Germinal center (tissue), 1 donor: ENCODE measurements at places on chromosomes 5 and 9.

DNA sequence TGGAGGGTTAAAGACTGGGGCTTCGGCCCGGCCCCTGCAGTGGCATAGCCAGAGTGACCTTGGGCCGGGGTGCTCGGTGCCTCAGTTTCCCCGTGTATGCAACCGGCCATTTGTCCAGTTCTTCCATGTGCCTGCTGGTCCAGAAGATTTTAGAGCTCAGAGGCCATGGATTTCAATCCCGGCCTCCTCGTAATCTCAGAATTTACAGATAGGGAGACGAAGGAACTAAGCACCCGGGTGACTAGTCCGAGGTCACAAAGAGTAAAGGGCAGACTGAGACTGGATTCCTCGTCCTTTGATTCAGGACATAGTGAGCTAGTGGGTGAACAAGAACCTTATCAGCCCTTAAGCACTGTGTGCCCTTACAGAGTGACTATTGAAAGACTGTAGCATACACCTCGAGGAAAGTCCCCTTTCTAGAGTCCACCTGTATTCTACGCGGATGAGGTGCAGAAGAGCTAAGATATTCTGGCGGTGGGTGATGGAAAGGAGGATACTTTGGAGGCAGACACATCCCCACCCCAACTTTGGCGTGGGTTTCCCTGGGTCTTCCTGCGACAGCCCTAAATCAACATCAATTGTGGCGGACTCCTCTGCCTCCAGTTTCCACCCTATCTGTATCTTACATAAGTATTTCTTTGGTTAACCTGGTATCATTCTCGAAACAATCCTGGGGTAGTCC is 597 bp downstream of the SLC31A1 start:
- no peak for DNase-seq

DNA sequence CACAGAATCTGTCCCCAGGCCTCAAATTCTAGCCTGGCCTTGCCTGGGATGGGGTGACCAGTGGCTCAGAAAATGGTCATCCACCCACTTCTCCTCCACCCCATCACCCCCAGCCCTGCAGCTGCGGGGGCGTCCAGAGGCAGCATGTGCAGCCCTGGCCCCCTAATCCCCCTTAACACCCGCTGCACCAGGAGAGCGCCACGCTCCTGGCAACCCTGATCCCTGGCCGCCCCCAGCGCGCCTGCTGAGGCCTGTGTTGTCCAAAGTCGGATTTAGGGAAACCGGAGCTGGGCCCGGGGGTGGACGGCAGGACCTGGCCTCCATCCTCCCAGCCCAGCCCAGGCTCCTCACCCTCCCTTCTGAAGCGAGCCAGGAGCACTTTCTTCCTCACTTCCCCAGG is 22.0 kb downstream of the NR5A1 start:
- no peak for DNase-seq

GRCh38 chr9:90546200-90546599 is 96.4 kb downstream of the DIRAS2 start:
- no peak for DNase-seq

- DNase-seq, result no peak
Measured at GRCh38 chr5:74098941-74099340, 472.9 kb downstream of the ARHGEF28 start.

GRCh38 chr9:106697750-106698502 is 165.0 kb upstream of the ZNF462 start:
- no peak for DNase-seq

GRCh38 chr5:84437673-84438315 is 53.1 kb upstream of the EDIL3 start:
- DNase-seq, result no peak

DNA sequence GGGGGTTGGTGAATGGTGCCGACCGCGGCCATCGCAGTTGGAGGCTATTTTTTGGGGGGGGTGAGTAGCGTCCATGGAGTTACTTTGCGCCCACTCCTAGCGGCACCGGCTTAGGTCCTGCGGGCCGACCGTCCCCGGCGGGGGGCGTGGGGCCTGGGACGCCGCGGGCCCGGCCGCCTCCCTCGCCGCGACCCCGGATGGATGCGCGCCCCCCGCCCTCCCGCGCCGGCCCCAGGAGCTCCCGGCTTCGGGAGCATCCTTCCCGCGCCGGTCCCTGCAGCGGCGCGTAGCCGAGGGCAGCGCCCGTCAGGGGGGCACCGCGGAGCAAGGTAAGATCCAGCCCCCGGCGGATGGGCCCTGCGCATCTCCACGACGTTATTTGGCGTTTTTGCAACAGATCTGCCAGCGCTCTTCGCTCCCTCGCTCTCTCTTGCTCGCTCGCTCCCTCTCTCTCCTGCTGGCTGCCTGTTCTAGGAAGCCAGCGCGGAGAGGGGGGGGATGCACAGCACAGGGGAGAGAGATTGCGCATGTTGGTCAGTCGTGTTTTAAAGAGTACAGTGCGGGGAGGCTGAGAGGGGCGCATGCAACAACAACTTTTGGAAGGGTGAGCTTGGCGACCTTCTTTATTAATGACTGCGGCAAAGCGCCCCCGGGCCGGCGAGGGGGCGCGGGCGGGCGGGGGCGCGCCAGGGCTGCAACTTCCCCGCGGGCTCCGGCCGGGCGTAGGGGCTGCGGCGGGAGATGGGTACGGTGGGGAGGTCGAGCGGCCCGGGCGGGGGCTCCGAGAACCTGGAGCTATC is 413 bp downstream of the JADE2 start:
- DNase-seq, result peak; percentile 72

DNA sequence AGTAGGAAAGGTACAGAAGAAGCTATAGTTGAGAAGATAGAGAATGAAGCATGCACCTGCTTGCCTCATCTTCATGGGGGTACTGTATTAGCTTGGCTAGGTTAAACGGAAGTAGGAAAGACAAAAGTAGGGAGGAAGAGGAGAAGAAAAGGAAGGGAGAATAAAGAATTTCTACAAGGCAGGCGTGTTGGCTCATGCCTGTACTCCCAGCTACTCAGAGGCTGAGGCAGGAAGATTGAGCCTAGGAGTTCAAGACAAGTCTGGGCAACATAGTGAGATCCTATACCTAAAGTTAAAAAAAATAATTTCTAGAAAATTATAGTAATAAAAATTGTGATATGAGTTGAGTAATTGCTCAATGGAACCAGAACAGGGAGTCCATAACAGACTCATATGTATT is 61.9 kb downstream of the APTX start:
- DNase-seq, result no peak

DNA sequence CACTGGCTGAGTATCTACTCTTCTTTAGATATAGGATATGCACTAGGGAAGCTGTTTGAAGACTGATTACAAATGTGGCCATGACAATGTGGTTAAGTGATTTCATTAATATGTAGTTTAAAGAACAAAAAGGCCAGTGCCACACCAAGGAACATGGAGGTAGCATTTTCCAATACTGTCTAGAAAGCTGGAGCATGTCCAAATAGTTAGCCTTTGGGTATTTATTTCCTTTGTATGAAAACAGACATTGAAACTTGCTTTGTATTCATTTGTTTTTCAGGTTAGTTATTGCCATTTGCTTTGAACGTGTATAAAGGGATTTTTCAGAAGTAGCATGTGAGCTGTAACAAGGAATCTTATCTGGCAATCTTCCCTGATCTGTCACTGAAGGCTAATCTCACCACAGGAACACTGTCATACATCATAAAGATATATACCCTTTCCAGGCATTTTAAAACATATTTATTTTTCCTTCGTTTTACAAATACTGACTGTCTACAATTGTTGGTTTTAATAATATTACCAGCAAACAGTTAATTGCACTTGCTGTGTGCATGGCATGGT is 93.4 kb downstream of the PLPPR1 start:
- no peak for DNase-seq

DNA sequence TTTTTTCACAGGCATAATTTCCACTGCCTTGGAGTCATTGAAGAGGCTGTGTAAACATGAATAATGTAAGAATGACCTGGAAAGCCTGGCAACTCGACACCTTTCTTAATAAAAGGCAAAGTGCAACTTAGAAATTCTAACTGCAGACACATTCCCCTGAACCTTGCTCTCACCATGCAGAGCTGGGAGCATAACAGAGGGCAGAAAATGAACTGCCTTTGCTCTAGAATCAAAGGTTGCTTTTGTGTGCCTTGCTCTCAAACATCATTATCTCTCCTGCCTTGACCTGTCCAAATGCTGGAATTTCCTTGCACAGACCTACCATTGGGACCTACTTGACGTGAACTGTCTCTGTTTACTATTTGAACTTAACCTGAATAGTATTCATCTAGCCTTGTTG is 462.0 kb upstream of the ZNF462 start:
- no peak for DNase-seq

GRCh38 chr9:125190361-125190801 is 778 bp upstream of the PPP6C start:
- DNase-seq, result no peak

- DNase-seq, result no peak
Measured at GRCh38 chr5:555058-555623, 30.9 kb upstream of the SLC9A3 start.
